ENCODE measurements at places on chromosomes 7 and 10. TPM values are rescaled to one million over a fixed set of nuclear protein-coding genes. Genes with fewer than 3 reads are reported as not detected.

Gene PON1
- total RNA-seq = 0.90 TPM

Gene CC2D2B
- total RNA-seq = 0.72 TPM

Gene FAM13C
- 0.39 TPM for total RNA-seq

Gene EGR2
- total RNA-seq = 3.0 TPM

Gene IDE
- total RNA-seq = 45.0 TPM

GRCh38 chr10:13219685-13220670 is 14.2 kb downstream of the UCMA start:
- DNase-seq = peak; percentile 64

DNA sequence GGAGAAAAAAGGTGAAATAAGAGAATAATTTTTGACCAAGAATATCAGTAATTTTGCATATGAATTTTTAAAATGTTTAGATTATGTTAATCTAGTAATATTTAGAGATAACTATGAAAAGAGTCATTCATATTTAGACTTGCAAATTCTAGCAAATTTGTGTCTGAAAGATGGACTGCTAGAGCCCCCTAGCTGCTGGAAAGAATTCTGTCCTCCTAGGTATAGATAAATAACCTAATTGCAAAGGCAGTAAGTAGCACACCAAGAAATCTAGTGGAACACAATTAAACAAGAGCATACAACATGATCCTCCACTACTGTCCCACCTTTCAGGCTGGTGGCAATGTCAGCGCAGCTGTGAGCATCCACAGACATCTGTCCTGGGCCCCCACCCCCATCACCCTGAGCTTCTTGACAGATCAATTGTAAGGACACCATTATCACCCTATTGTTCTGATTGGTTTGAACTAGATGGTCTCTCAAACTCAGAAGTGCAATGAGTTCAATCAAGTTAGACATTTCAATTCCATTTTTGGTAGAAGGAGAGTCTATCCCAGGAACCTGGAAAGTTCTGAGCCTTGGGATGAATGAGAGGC is 15.0 kb upstream of the GFRA1 start:
- DNase-seq = no peak

- DNase-seq = no peak
Measured at GRCh38 chr7:154693661-154694060, 309.3 kb downstream of the PAXIP1 start.

GRCh38 chr10:79125092-79125491 is 56.3 kb downstream of the ZMIZ1 start:
- DNase-seq = no peak

- DNase-seq = peak; percentile 47
Measured at GRCh38 chr10:110495731-110496552, 1.8 kb upstream of the DUSP5 start.

DNA sequence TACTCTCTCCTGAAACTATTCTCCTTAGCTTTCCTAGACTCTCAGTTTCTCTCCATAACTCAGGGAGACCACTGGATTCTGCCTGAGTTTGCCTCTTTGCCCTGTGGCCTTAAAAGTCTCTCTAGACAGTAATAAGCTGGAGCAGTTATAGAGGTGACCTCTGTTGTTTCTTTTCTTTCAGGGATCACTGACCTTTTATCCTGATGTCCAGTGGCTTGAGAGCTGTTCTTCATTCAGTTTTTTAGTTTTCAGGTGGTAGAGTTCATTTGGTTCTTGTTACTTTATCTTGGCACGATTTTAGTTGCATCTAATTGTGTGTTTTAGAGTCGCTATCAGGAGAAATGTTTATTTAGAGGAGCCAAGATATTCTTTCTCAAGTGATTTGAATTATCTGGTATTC is 37.7 kb downstream of the TAX1BP1 start:
- DNase-seq = no peak

- no peak for DNase-seq
Measured at GRCh38 chr7:24829787-24830186, 72.5 kb upstream of the GSDME start.

GRCh38 chr10:81109200-81109752 is 571.6 kb downstream of the SH2D4B start:
- no peak for DNase-seq

DNA sequence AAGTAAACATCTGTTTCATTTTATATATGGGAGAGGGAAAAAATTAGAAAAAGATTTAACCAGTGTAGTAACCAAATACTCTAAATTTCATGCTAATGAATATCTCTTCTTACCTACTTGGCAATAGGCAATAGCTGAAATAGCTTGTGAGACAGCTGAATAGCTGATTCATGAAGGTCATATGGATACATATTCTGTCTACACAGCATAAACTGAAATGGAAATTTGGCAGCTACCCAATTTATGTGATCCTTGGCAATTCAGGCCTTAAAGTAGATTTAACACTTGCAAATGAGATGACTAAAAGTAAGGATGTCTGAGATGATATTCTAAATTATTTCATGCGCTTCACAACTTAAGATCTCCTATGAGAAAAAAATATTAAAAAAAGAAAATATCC is 261.2 kb upstream of the SEMA3A start:
- DNase-seq = no peak

DNA sequence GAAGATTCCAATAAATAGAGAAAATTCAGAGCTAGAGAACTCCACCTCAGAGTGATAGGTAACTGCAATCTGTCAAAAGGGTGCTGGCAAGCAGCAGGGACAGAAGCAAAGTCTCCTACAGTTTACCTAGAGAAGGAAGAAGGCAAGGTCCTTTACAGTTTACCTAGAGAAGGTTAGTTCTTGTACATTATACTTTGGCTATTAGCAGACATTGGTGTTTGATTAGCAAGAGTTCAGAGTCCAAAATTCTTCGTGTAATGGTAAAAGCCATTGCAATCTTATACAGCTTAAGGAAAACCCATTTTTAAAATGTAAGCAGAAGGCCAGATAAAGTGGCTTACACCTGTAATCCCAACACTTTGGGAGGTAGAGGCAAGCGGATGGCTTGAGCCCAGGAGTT is 45.9 kb downstream of the SLC25A13 start:
- DNase-seq = no peak

GRCh38 chr7:35289376-35289775 is 35.5 kb upstream of the TBX20 start:
- DNase-seq = no peak

Measured in H9 (cell line).